NCI-H1436 treated with DMSO at 0.1 percent for 48 hours (cell line): ENCODE measurements at places on chromosomes 4 and X.

- DNase-seq: no peak
Measured at GRCh38 chr4:108804648-108805273, 41.9 kb upstream of the ETNPPL start.

GRCh38 chrX:69024161-69024736 lies 141.0 kb downstream of the PJA1 start:
- DNase-seq: no peak

GRCh38 chrX:103845165-103845653 lies 13.2 kb upstream of the RAB9B start:
- DNase-seq: no peak

DNA sequence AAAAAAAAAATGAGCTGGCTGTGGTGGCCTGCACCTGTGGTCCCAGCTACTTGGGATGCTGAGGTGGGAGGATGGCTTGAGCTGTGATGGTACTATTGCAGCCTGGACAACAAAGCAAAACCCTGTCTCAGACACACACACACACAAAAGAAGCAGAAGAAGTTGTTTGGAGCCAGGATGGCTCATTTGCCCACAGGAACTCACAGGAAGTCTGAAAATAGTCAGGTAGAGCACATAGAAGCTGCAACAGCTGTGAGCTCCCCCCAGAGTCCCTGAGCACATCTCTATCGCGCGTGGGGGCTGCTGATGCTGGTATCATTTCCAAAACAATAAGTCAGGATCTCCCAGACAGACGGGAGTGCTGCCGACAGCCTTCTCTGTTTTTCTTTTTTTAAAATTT lies 13.4 kb upstream of the DHRSX start:
- no peak for DNase-seq
